Activated CD8-positive, alpha-beta T cell treated with anti-CD3 and anti-CD28 coated beads, Interleukin-2, amount 10 ng/mL, durations not matched to agents 7 days and 5 days (primary cell): ENCODE measurements at places on chromosomes 16 and 17.

GRCh38 chr17:76811834-76812233, 56.4 kb upstream of the MGAT5B start:
- no peak for DNase-seq

GRCh38 chr16:3036726-3037315, at the start of gene BICDL2:
Gene BICDL2 (minus strand): TSS chr16:3036944. CDS start chr16:3035496, 1,448 bp downstream.
- DNase-seq, result no peak

- no peak for DNase-seq
Observed at GRCh38 chr17:82087961-82088837, 9.8 kb downstream of the FASN start.

- DNase-seq, result no peak
Observed at GRCh38 chr17:2179615-2180295, 123.8 kb downstream of the SMG6 start.

DNA sequence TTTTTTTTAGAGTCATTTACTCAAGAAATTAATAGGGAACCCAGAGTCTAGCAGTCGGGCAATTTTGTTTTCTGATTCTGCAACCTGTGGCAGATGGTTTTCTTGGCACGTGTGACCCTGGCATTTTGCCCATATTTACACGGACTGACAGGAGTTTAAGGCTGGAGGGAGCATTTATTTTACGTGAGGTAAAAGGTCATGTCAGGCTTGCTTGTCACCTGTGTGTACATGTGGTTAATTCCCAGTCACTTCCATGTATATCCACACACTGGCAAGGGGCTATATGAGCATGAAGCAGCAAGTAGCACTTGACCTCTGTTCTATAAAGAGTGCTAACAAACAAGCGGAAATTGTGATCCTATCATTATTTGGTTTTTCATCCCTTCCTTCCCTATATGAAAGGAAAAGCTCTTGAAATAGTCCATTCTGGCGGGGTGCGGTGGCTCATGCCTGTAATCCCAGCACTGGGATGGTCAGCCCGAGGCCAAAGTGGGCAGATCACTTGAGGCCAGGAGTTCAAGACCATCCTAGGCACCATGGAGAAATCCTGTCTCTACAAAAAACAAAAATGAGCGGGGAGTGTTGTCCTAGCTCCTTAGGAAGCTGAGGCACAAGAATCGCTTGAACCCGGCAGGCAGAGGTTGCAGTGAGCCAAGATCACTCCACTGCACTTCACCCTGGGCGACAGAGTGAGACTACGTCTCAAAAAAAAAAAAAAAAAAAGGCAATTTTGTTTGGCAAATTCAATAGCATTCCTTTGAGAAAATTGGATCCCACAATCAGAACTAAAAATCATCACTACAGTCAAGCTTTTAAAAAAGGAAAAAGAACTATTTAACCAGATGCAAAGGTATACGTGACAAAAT, 2.1 kb downstream of the SPAG9 start:
- DNase-seq, result no peak

GRCh38 chr17:58136669-58137279, 11.4 kb upstream of the OR4D1 start:
- no peak for DNase-seq

- no peak for DNase-seq
Observed at GRCh38 chr17:55531053-55531728, 19.9 kb upstream of the SMIM36 start.

GRCh38 chr16:73032541-73033270, 15.2 kb downstream of the ZFHX3 start:
- no peak for DNase-seq

GRCh38 chr16:70682239-70683145, 3.4 kb downstream of the MTSS2 start:
- no peak for DNase-seq

DNA sequence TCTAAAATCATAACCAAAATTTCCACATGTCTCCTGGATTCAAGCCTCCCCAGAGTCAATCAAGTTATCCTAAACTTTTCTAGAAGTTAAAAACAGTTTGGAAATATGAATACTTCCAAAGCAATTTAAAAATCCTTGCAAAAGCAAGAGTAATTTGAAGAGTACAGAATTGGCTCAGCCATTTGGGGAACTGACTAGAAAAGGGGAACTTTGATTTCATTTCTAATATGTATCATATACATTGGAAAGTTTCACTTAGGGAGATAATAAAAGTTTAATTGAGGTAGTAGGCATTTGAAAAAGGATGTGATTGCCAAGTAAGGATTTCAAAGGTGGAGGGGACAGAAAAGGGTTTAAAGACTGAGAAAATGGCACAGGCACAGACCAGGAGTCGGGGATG, 9.0 kb upstream of the SLFN12L start:
- DNase-seq, result no peak

DNA sequence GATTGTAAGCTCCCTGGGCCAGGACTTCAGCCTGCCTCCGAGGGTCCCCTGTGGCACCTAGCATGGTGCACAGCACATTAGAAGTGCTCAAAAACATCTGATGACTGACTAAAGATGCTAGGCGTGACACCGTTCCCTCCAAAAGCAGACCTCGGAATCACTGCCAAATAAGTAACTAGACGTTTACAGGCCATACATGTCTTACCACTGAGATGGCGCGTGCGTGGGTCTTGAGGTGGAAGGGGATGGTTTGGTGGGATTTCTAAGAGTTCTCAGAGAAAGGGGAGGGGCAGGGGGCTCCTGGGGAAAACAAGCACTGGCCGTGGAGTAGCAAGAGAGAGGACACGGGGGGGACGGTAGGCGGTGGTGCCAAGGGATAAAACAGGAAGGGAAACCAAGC, 12.4 kb downstream of the MPO start:
- DNase-seq, result no peak

DNA sequence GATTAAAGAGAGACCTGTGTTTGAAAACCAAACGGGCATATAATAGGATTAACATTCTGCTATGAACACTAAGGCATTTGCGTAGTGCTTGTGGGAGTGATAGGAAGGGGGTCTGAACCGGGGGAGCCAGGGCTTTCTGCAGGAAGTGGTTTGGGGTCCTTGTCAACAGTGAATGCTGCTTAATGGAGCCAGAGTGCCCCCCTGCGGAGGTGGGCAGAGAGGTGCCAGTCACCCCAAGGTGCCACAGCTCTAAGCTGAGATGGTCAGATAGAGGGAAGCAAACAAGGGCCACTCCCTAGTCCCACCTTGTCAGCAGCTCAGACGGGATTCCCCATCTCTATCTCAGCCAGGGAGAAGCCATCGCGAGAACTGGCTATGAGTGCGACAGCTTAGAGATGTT, 17.7 kb downstream of the NAA60 start:
- peak; percentile 64 for DNase-seq

GRCh38 chr16:55133654-55134053, 190.3 kb upstream of the IRX6 start:
- no peak for DNase-seq

GRCh38 chr16:69564845-69565670, 708 bp upstream of the NFAT5 start:
- peak; percentile 21 for DNase-seq

DNA sequence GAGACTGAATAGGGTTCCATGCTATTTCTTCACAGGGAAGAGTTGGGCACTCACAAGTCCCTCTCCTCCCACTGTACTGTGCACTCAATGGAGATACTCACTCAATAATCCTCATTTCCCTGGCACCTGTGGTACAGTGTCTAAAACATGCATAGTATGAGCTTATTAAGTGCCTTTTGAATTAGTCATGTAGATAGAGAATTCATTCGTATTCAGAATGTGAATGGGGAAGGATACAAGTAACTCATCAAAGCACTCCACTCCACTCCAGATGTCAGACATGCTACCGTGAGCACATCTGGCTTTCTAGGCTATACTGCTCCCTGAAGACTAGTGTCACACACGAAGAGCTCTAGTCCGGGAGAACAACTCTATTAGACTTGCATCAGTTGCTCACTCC, 6.3 kb downstream of the C17orf75 start:
- no peak for DNase-seq

DNA sequence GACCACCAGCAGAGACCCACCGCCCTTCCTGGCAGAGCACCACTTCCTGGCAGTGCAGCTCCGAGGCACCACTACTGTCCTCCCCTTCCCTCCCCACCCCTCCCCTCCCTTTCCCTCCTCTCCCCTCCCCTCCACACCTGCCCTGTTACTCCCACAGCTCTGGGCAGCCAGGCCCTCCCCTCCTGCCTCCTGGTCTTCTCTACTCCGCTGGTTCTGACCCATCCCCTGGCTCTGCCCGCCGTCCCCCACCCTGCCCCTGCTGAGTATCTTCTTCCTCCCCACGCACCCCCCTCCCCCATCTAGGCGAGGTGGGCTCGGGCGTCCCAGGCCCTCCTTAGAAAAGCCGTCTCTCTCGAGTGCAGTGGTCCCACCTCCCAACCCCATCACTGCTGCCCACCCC, 77.7 kb downstream of the AMFR start:
- DNase-seq, result no peak

- DNase-seq, result no peak
Observed at GRCh38 chr17:16988749-16989229, 16.9 kb upstream of the TNFRSF13B start.

- peak; percentile 50 for DNase-seq
Observed at GRCh38 chr17:78780335-78780734, 1.7 kb downstream of the CYTH1 start.

DNA sequence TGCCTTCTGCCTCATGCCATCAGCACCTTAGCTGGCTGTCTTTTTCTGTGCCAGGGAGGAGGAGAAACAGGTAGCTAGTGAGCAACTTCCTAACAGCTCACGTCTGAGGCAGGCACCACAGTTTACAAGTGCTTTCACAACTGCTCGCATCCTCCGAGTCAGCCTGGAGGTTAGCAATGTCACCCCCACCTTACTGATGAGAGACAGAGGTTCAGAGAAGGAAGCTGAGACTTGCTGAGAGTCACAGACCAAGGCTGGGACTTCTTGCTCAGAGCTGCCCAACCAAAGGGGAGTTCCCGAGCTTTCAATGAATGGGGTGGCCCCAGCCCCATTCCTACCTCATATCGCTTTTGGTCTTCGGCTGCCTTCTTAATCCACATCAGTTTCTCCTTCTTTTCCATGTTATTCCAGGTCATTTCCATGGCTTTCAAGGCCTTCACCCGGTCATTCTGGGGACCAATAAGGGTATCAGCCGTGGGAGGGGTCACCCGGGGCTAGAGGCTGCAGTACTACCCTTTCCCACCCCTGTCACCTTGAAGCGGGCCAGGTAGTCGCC, 9.6 kb downstream of the UBTF start:
- DNase-seq, result peak; percentile 33

DNA sequence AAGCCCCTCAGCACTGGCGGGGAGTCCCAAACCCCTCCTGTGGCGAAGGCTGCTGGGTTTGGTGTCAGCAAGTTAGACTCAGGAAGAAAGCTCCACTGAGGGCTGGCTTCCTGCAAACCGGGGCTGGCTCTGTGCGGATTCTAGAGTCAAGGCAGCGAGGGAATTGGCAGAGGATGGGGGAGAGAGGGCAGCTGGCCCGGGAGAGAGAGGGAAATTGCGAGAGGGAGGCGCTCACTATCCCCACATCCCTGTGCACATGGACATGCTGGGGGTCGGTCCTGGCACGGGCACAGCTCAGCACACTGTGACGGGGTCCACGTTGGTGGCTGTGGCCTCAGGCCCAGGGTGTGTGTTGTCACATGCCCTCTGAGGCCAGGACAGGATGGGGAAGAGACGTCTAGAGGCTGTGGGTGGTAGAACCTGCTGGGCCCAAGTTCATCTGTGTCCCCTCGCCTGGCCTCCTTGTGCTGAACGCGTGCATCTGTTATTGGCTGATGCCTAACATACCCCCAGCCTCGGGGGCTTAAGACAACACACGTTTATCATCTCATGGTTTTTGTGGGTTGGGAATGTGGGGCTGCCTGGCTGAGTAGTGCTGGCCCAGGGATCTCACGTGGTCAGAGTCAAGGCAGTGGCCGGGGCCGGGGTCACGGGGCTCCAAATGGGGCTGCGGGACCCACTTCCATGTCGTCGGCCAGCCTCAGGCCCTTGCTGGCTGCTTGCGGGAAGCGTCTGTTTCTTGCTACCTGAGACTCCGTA, 16.7 kb upstream of the JPH3 start:
- no peak for DNase-seq

- no peak for DNase-seq
Observed at GRCh38 chr16:48845261-48845660, 235.3 kb upstream of the N4BP1 start.

DNA sequence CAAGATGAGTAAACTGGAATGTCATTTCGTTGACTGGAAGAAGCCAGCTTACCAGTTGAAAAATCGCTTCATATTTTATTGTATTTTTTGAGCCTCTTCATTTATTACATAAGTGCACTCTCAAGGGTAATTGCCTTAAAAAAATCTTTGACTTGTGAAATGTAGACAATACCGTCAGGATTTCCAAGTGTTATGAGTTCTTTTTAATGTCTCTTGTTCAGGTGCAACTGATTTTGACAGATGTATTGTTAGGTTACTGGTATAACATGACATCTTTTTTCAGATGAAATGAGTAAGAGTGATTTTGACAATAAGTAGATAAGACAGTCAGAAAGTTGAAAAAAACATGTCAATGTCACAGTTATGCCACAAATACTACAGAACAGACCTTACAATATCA, 169.1 kb downstream of the CNTNAP4 start:
- no peak for DNase-seq

DNA sequence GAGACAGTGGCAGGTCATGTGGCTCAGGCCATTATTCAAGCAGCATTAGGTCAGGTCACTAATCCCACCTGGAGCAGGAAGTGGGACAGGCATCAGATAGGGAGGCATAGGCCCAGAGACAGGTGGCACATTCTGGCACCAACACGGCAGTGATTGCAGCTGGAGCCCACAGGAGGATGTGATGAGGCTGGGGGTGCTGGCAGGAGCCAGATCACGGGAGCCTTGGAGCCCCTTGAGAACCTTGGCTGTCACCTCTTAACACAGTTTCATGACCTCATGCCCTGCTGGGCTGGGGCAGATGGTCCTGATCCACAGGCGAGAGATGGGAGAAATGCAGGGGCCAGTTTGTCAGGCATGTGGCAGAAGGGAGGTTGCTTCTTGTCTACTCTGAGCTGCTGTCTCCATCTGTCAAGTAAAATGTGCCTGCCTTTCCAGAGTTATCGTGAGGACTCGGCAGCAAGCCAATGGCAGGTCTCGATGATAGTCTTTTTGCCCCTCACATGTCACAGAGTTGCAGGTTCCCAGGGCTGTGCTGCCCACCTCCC, 109.6 kb downstream of the CLEC16A start:
- DNase-seq, result no peak

GRCh38 chr16:72657791-72658190, 390.1 kb downstream of the ZFHX3 start:
- peak; percentile 22 for DNase-seq

- no peak for DNase-seq
Observed at GRCh38 chr17:75743625-75744206, 21.3 kb downstream of the GALK1 start.

- DNase-seq, result no peak
Observed at GRCh38 chr17:18106211-18106610, 2.3 kb upstream of the MYO15A start.

DNA sequence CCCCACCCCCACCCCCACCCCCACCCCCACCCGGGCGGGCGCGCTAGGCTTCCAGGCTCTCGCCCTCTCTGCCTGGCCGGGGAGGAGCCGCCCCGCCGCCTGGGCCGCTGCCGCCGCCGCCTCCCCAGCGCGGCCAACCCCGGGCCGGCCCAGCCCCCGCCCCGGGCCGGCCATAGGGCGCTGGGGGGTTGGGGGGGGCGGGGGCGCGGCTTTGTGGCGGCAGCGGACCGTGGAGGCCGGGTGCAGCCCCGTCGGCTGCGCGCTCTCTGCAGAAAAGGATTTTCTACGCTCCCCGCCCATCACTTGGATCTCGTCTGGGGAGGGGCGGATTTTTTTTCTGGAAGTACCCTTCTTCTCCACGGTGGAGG, 230.9 kb downstream of the MRTFB start:
- no peak for DNase-seq

- no peak for DNase-seq
Observed at GRCh38 chr16:25786748-25787147, 95.0 kb downstream of the HS3ST4 start.

GRCh38 chr16:5186381-5186903, 88.8 kb upstream of the EEF2KMT start:
- DNase-seq, result no peak
